AG04450 (cell line): ENCODE measurements at places on chromosomes 16 and 17.

DNA sequence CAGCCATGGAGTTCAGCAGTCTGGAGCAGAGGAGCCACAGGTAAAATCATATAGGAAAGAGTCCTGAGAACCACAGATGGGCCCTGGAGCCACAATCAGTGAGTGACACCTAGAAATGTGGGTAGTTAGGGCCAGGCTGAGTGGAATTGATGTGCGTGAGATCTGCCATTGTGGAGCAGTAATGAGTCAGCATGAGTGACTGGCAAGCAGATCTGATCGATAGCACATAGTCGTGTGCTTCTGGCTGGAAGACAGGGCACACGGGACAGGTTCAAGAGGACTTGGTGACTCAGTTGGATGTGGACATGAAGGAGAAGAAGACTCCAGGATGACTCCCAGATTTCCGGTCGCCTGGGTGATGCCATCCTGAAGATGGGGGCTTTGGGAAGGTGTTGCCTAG, 12.3 kb downstream of the ADORA2B start:
- no peak for DNase-seq

- no peak for DNase-seq
These were observed 174.3 kb upstream of the NLRP1 start for GRCh38 chr17:5758651-5759050.

DNA sequence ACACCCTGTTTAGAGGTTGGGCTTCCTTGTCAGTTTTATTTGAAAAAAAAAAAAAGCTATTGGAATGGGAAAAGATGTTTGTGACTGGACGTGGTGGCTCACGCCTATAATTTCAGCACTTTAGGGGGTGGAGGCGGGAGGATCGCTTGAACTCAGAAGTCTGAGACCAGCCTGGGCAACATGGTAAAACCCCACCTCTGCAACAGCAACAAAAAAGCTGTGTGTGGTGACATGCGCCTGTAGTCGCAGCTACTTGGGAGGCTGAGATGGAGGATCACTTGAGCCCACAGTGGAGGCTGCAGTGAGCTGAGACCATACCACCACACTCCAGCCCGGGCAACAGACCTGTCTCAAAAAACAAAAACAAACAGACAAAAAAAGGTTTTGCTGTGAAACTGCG, 66.1 kb upstream of the SIAH1 start:
- no peak for DNase-seq

GRCh38 chr16:13109171-13109570, 207.8 kb downstream of the SHISA9 start:
- no peak for DNase-seq

GRCh38 chr17:73855720-73856333, 211.6 kb upstream of the SDK2 start:
- DNase-seq = no peak

DNA sequence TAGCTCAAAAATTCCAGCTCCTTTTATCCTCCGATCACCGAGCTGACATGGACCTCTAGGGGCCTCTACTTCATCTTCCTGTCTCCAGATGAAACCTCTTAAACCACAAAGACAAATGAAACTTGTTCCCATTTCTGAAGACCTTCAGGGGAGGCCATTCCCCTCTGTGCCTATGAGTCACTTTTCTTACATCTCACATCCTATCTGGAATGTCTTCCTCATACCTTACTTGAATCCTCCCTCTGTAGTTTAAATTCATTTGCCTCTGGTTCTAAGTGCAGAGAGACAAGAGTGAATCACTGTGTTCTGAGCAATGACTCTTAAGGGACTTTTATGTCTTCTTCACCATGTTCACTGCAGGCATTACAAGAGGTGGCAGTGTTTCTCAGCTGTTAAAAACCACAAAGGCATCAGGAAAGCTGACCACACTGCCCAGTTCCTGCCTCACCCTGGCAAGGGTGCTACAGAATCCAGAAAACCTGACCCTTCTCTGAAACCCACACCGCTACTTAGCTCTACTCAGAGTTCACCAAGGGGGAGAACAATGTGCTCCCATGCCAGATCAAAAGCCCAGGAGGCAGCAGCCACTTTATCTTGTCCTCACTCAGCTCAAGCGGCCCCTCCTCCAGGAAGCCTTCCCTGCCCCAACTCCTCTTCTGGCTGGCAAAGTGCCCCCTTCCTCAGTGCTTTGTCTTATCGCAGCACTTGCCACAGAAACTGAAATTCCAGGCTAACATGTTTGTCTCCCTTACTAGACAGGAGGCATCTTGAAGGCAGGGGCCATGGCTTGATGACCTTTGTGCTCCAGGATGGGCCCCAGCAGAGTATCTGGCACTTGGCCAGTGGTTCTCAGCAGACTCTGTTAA, 6.4 kb downstream of the CUEDC1 start:
- peak; percentile 60 for DNase-seq

DNA sequence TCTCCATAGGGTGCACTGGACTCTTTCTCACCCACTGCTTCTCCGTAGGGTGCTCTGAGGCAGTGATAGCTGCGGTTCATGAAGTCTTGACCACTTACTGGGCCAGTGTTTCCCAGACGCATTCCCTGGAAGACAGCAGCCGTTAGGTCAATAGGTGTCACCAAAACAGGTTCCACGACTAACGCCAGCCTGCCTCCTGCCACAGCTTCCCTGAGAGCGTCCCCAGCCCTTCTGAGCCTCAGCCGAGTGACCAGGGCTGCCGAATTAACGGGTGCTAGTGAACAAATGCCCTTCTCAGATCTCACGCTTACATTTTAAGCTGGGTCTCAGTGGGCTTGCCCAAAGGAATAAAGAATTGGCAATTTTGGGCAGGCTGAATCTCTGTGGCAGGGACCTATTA, 188.7 kb upstream of the TNRC6C start:
- no peak for DNase-seq

GRCh38 chr16:4481526-4481925, 5.3 kb downstream of the HMOX2 start:
- no peak for DNase-seq

DNA sequence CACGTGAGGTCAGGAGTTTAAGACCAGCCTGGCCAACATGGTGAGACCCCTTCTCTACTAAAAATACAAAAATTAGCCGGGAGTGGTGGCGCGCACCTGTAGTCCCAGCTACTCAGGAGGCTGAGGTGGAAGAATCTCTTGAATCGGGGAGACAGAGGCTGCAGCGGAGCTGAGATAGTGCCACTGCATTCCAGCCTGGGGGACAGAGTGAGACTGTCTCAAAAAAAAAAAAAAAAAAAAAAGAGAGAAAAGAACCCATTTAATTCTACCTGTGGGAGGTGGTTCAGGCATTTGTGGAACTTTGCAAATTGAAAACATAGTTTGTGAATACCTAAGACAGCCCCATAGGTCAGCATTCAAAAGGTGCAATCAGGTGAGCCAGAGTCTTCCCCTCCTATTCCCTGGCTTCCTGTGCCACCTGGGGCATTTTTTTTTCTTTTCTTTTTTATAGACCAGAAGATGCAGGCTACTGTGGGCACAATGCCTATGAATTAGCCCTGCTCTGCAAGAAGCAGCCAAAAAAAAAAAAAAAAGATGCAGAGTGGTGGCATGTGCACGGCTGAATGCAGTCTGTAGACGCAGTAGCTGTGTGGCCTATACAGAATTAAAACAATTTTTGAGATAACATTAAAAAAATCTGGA, 9.1 kb upstream of the SOCS3 start:
- DNase-seq = no peak

DNA sequence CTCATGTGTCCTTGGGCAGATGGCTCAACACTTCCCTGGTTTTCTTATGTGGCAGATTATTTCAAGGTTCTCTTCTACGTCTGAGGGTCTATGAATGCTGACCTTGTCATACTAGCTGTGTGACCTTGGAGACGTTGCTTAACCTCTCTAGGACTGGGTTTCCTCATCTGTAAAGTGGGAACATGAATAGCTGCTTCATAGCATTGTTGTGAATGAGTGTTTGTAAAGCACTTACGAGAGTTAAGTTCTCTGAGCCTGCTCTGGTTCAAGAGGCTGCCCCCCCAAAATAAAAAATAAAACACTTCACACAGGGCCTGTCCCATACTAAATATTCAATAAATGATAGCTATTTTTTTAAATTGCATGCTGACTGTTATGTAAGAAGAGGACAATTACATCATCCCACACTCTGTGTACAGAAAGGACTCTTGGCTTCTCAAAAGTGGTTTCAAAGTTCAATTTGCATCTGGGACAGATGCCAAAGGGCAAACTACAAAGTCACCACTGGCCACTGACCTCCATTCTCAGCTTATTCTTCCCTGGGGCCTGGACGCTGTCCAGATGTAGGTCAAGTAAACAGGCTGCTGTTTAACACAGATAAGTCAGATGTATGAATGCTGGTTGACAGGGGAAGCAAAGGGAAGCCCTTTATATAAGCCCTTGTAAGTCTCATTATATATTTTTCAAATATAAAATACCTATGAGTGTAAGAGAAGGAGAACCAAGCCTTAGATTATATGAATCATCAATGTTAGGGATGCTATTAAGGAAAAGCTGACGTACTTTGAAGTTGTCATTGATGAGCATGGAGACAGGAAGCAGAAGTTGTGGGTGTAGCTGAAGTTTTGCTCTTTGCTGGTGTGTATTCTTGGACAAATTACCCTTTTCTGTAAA, 15.4 kb upstream of the NDEL1 start:
- DNase-seq = no peak

DNA sequence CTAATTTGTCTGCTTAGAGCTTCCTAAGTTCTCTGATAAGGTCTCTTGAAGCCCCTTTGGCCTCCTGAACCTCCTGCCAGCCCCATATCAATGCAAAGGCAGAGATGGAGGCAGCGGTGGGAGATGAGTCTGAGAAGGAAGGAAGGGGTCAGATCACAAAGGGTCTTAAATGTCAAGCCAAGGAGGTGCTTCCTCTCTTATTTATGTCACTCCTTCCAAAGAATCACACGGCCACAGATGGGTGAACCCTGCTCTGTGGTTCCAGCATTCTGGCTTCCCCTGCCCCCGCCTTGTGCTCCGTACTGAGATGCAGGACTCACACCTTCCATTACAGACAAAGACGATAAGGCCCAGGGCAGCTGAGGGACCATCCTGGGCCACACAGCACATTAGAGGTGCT, 96.3 kb downstream of the GSG1L start:
- no peak for DNase-seq

- DNase-seq = no peak
These were observed 19.2 kb downstream of the GJD3 start for GRCh38 chr17:40345161-40345993.

- no peak for DNase-seq
These were observed 110.2 kb upstream of the NLRP1 start for GRCh38 chr17:5694551-5694950.

DNA sequence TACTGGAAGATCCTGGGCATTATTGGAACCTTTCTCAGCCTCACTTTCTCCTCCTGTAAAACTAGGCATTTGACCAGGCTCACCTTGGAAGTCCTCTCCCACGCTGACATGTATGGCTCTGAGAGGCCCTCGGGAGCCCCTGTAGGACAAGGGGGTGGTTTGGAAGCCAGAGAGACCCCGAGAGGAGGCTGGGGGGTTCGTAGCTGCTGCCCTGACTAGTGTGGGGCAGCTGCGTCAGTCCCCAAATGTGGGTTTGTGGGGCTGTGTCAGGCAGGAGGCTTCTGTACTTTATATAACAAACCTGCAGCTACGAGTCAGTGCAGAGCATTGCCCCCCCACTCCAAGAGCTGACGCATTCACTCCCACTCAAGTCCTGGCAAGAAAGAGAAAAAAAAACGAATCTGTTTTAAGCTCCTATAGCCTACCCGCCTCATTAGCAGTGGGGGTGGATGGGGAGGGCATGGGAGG, 1.8 kb downstream of the CX3CL1 start:
- DNase-seq = no peak

- no peak for DNase-seq
These were observed 1.1 kb downstream of the ATP2A1 start for GRCh38 chr16:28879261-28879840.

DNA sequence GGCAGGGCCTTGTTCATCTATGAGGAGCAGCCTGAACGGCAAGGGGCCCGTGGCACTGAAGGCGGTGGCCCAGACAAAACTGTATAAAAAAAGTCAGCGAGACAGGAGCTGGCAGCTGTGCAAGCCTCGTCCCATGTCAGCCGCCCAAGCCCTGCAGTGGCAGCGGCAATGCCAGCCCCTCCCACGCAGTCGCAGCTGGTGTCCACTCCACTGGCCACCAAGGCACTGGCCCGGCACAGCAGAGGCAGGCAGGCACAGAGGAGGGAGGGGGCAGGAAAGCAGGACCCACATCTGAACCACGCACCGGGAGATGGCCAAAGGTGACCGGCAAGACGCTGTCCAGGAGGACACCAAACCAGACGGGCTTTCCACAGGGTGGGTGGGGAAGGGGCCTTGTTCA, 15.9 kb upstream of the C16orf95 start:
- DNase-seq = no peak

- DNase-seq = no peak
These were observed 66.7 kb downstream of the RPGRIP1L start for GRCh38 chr16:53636978-53637377.

- DNase-seq = no peak
These were observed 435.5 kb downstream of the MAF start for GRCh38 chr16:79165079-79165478.

GRCh38 chr16:46866286-46866685, 17.9 kb upstream of the GPT2 start:
- no peak for DNase-seq

DNA sequence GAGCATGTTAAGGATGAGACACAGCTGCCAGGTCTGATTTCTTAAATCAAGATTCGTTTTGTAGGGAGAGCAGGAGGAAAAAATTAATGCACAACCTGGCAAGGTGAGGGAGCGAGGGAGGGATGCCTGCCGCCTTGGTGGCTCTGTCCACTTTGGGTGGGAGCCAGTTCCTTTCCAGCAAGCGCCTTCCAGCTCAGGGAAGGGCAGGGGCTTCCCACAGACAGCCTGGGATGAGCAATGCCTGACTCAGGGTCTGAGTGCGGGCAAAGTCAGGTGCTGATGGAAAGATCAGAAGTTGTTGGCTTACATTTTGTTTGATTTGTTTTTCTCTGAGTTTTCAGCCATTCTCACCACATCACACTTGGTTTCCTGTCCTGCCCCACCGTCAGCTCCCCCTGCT, 220.7 kb downstream of the ENGASE start:
- DNase-seq = no peak

DNA sequence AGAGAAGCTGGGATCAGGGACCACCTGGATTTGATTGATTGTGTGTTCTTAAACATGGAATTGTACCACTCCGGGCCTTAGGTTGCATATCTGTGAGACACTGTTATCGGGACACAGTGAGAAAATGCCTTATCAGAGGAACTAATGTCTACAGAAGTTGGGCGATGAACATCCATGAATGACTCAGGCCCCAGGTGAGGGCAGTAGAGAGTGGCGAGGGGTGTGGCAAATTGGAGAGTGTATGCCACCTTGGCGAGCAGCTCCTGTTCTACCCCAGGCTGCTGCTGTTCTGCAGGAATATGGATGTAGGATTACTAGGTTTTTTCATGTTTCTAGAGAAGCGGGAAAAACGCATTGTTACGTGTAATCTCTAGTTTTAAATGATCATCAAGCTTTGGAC, 38.8 kb downstream of the CLEC16A start:
- DNase-seq = no peak

DNA sequence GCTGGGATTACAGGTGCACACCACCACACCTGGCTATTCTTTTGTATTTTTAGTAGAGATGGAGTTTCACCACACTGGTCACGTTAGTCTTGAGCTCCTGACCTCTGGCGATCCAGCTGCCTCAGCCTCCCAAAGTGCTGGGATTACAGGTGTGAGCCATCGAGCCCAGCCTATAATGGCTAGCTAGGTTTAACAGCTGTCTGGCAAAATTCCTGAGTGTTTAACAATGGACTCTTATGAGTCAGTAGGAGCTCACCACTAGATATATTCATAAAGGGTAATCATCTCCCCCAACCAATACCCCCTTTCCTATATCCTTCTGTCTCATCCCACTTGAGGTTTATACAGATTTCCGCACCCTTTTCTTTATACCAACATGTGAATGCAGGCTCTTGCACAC, 91.5 kb upstream of the CDH13 start:
- DNase-seq = no peak

- DNase-seq = no peak
These were observed 29.6 kb downstream of the XPO6 start for GRCh38 chr16:28182183-28182582.
